T47D (cell line): ENCODE measurements at places on chromosomes 2 and 18.

GRCh38 chr2:225694664-225695063 lies 295.2 kb downstream of the NYAP2 start:
- no peak for DNase-seq

DNA sequence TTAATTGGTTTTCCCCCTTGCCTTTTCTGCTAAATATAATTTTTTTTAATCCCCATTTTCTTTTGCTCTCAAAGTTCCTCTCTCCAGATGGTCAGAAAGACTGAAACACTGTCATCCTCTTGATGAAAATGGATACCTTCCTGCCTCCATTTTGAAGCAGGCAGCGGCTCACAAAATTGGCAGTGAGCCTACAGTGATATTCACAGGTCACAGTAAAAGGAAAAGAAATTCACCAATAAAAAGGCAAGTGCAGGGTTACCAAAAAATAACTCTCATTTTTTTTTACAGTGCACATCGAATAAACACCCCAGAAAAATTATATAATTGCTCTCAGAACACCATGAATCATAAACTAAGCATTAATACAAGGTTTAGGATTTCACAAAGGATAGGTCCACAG lies 307.5 kb downstream of the TCF4 start:
- DNase-seq = no peak

- DNase-seq = peak; percentile 12
Observed at GRCh38 chr18:23721696-23722480, 32.6 kb downstream of the LAMA3 start.

GRCh38 chr2:148483665-148484064 lies 160.9 kb upstream of the EPC2 start:
- DNase-seq = no peak

DNA sequence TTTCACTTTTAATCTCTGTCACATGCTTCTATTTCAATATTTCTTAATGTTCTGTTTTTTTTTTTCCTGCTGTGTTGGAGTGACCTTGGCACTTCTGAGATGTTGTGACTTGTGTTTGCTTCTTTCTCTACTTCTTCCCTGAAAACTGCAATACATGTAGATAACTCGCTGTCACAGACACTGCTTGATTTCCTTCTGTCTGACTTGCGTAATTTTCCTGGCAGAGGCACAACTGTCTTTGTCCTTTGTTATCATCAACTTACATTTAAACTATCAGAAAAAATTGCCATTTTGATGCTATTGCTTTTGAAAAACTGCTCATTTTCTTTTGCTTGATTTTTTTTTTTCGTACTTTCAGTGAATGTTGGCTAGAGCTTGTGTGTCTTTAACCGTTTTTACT lies 69.0 kb downstream of the BABAM2 start:
- no peak for DNase-seq

- DNase-seq = no peak
Observed at GRCh38 chr2:96876269-96877041, 6.6 kb upstream of the SEMA4C start.

DNA sequence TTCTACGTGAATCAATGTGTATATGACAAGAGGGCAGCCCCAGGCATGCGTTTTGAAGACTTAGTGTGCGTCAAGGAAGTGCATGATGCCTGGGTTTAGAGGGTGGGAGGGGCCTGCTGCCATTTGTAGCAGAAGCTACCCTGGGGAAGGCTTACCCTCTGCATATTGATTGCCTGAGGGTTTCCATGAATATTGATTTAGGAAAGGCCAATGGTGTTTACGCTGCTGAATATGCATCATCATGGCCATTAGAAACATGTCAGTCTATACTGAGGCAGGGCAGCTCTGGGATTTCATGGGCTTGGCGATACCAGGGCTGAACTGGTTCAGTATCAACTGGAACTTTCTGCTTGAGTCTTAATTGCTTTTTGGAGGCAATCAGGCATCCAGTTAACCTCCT lies 259.3 kb downstream of the DCDC2C start:
- no peak for DNase-seq

- DNase-seq = peak; percentile 79
Observed at GRCh38 chr2:119352357-119352756, 14.3 kb downstream of the C2orf76 start.

DNA sequence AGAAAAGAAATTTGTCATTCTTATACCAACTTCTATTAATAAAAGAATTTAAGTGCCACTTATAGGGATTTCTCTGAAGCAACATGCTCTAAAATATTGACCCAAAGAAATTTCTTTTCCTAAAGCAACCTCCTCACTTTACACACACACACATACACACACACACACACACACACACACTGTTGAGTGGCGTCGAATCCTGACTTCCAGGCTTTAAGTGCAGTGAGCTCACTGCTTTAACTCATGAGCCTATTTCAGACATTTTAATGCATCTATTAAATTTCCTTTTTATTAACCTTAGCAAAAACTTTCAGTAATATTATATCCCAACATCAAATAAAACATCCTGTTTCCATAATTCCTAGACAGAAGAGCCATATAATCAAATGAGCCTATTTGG lies 229.1 kb upstream of the ACVR2A start:
- no peak for DNase-seq

DNA sequence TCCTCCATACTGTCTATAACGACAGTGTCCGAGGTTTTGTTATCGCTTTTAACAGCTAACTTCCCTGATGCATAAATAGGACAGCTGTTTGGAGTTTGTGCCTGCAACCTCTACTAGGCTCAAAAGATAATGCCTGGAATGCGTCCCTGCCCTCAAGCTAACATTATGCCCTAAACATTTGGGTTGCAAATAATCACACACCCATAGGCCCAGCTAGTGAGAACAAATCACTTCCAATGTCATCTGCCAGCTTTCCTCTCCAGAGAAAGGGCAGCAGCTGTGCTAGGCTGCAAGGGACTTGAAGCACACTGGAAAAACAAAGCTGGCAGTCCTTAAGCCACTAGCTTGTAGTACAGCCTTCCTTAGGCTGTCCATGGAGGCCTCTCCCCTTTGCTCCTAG lies 201.8 kb upstream of the LYPD1 start:
- no peak for DNase-seq

DNA sequence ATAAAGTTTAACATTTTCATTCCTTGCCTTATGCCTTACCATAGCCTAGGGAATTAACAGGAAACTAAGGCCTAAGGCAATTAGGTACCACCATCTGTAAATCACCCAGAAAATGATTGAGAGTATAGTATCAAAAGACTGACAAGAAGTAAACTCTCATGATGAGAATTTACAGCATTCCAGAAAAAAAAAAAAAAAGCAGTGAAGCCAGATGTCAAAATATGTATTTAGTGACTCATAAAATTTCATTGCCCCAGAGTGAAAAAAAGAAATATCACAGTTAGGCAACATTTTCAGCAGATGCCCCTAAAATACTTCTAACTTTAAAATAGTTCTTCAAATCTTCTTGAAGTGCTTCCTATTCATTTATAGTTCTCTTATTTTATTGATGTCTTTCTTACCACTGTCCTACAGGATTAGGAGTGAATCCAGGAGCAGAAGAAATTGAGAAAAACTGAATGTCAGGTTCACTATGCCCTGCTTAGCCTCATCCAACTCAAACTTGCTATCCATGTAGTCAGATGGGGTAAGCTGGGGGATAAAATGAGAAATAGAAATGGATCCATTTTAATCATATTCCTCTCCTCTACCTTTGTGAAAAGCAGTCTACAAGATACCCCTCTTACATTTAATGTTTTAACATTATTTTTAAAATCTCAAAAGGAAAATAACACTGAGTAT lies 57.3 kb upstream of the TANK start:
- no peak for DNase-seq

GRCh38 chr18:39841482-39842365 lies 2113.3 kb upstream of the PIK3C3 start:
- DNase-seq = peak; percentile 24

DNA sequence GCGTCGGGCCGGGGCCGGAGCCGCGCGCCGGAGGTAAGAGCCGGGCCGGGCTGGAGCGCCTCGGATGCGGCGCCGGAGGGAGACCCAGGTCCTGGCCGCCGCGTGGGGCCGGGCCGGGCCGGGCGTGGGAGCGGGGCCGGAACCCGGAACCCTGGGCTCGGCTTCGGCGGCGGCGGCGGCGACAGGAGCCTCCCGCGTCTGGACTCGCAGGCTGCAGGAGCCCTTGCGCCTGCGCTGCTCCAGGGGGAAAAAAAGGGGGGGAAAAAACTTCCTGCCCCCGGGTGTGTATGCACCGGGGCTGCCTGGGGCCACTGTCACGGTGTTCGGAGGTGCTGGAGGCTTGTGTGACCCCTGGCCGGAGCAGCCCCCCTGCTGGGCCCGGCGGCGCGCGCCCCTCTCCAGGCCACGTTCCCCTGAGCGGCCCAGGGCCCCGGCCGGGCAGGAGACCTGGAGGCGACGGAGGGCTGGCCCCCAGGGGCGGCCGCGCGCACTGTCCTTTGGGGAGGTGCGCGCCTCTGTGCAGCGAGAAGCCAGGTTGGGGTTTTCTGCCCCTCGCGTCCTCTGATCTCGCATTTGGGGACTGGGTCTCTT lies 864 bp downstream of the KLHL29 start:
- DNase-seq = no peak

DNA sequence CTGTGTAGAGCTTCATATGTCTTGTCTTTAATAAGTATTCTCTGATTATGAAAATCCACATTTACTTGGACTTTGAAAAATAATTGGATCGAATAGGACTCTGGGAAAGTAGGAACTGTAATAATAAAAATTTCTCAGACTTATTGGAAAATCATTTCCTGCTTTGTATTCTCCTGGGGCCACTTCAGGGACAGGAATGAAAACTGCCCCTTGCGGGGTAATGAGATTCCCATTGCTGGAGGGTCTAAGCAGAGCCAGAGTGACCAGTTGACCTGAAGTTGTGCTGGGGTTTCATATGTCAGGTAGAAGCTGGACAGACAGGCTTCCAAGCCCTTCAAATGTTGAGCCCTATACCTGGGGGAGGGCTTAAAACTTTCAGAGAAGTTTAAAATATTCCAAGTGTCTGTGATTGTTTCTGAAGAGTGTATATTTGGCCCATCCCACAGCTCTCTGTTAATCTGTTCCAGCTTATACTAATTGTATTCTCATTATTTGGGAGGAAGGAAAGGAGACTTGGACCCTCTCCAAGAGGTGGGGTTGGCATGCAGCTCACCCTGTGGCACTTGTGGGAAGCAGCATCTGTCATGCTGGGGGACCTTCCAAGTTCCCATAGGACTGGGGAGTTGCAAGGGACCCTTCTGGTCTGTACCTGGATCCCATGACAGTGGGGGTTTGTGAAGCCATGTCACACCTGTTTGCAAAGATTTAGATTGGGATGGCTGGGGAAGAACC lies 268.7 kb upstream of the ATP5MC3 start:
- no peak for DNase-seq

DNA sequence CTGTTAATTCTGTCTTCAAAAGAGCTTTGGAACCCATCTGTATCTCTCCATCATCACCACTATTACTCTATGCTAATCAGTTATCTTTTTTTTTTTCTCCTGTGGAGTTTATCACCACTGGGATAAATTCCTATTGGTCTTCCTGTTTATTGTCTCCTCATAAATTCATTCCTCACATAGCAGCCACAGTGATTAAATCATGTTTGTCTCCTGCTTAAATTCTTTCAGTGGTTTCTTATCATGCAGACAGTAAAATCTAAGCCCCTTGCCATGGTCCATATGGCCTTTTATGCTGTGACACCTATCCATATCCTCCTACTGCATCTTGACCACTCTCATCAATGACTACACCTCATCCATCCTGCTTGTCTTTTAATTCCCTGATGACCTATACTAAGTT lies 239.8 kb upstream of the ZEB2 start:
- no peak for DNase-seq

- DNase-seq = peak; percentile 22
Observed at GRCh38 chr2:33598561-33599174, 431 bp downstream of the FAM98A start.

GRCh38 chr18:62637807-62638687 lies 77.3 kb upstream of the PHLPP1 start:
- no peak for DNase-seq

DNA sequence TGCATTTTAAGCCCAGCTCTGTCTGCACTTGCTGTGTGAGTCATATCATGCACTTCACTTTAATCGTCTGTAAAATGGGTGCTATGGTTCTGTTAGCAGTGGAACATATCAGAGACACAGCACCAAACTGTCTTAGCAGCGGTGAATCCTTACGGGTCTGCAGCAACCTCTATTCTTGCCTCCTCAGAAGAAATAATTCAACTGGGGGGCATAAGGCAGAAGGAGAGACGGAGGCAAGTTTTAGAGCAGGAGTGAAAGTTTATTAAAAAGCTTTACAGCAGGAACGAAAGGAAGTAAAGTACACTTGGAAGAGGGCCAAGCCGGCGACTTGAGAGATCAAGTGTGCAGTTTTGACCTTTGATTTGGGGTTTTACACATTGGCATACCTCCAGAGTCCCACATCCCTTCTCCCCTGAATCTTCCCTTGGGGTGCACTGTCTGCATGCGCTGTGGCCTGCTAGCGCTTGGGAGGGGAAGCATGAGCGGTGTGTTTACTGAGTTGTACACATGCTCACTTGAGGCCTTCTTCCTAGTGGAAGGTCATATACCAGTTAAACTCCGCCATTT lies 109.8 kb downstream of the DDX1 start:
- no peak for DNase-seq

GRCh38 chr2:128410035-128410757 lies 91.5 kb upstream of the HS6ST1 start:
- no peak for DNase-seq

GRCh38 chr18:79556829-79557585 lies 122.6 kb upstream of the CTDP1 start:
- DNase-seq = no peak

DNA sequence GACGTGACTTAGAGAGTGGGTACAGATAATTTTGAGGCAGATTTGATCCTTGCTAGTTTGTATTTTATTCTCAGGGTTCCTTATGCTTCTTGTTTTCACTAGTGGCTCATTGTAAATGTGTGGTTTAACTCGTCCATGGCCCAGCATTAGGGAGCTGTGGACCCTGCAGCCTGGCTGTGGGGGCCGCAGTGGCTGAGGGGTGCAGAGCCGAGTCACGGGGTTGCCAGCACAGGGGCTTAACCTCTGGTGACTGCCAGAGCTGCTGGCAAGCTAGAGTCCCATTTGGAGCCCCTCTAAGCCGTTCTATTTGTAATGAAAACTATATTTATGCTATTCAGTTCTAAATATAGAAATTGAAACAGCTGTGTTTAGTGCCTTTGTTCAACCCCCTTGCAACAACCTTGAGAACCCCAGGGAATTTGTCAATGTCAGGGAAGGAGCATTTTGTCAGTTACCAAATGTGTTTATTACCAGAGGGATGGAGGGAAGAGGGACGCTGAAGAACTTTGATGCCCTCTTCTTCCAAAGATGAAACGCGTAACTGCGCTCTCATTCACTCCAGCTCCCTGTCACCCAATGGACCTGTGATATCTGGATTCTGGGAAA lies 269.9 kb downstream of the MYT1L start:
- DNase-seq = no peak

- no peak for DNase-seq
Observed at GRCh38 chr2:43070676-43071502, 155.5 kb downstream of the ZFP36L2 start.

- no peak for DNase-seq
Observed at GRCh38 chr2:218334531-218334930, 22.1 kb upstream of the CATIP start.

DNA sequence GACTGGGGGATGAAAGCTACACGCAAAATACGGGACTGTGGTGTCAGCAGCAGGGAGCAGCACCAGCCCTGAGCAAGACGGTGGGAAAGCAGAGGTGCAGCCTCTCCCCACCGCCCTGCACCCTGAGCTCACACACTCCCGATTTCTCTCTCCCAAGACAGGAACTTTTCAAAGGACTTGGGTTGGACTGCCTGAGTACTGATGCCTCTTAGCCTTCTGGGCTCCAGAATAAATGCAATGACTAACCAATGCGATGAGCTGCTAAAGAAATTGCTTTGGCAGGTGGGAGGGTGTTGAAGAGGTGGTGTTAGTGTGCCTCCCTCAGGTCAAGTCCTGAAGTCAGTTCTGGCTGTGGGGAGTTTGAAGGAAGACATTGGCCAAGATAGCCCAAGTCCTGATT lies 9.6 kb downstream of the TRIM54 start:
- DNase-seq = no peak
